ELR (cell line): ENCODE measurements at places on chromosomes 12 and 14.

DNA sequence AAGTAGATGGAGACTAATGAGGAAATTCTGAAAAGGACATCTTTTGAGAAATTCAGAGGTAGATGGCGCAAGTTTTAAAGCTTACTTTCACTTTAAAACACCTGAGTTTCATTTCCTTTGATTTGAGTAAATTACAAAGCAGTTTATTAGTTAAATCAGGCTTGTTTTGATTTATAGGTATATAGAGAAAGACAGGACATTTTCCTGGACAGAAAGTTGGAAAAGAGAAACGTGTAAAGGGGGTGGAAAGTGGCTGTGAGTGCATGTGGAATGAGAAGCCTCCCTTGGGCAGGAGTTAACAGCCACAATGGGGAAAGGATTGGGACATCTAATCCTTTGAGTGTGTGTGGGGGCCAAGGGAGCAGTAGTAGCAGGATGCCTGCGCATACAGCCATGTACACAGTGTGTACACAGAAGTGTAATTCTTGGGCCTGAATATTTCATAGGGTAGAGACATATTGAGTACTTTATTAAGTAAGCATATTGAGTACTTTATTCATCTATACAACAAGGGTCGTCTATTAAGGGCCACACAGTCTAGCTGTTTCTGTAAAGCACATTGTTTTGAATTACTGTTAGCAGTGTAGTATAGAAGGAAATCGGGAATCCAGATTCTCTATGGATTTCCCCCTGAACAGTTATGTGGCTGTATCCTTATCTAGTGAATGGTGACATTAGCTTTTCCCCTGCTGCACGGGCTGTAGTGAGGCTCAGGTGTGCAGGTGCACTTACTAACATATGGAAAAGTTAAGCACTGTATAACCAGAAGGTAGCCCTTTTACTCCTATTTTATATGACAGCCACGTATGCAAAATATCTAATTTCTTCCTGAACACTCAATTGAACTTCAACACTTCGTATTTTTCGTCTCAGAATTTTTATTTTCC, 19.1 kb downstream of the MARK3 start:
- DNase-seq = no peak

- DNase-seq = no peak
These were observed 4.1 kb downstream of the PHB2 start for GRCh38 chr12:6966351-6966750.

DNA sequence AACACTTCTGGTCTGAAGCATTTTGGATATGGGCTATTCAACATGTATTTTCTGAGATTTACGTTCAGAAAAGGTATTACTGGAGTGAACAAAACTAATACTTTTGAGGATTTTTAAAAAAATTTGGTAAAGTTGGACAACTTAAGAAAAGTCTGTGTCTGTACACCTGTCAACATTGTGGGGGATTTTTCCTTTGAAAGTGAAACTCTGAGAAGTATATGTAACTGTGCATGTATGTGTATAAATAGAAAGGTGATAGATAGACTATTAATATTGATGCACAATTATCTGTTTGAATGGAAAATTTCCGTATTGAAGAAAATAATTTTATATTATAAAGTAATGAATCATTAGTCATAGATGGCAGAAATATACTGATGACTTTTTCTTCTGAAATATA, 312.8 kb upstream of the MDGA2 start:
- no peak for DNase-seq

- DNase-seq = no peak
These were observed 96.7 kb upstream of the HSPB8 start for GRCh38 chr12:119082016-119082415.

GRCh38 chr14:82091097-82091496, 557.4 kb upstream of the SEL1L start:
- no peak for DNase-seq

DNA sequence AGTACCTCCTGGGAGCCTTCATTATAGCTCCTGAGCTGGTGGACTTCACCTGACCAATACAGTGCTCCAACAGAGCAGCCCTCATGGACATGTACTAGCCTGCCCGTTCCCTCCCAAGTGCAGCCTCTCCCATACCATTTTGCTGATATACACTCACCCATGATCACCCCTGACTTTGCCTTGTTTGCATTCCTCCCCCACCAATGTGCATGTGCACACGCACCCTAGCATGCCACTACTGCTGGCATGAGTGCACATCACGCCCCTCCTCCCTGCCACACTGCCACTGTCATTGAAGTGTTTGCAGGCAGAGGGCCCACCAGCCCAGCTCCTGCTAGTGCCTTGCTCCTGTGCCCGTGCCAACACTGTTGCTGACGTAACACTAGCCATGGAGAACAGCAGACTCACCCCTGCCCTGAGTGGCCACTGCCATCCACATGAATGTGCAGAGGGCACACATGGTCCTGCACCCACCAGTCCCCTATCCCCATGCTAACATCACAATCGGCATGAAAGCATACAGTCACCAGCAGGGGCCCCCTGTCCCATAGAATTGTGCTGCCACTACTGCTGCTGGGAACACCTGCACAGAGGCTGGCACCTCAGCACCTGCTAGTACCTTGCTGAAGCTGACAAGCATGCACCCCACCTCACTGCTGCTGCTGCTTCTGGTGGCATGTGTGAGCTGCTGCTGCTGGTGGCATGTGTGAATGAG, 110.3 kb downstream of the SINHCAF start:
- DNase-seq = no peak

GRCh38 chr14:90732139-90732538, 84.1 kb downstream of the TTC7B start:
- no peak for DNase-seq

DNA sequence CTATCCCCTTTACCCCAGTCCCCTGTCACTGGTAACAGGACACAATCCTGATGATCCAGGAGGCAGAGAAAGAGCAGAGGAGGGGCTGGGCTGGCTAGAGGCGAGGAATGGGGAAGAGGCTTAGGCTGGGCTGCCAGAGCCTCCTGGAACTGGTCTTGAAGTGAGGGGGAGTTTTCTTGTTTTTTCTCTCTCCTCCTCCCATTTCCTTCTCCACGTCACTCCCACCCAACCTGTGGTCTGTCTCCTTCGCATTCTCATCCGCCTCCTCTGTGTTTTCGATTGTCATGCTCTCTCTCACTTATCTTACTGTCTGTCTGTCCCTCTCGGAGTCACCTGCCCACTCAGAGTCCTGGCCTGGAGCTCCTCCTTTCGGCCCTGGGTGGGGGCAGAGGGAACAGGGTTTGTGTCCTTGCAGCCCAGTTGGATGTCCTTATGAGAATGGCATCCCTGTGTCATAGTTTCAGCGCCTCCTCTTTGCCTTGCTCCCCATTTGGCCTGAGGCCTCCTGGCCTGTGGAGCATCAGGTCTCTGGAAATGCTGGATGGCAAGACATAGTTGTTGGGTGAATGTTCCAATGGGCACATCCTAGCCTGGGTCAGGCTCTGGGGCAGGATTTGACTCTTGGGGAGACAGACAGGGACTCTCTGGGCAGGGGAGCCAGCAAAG, 3.4 kb upstream of the KRT80 start:
- DNase-seq = no peak

GRCh38 chr12:83343767-83344166, 657.1 kb downstream of the TMTC2 start:
- no peak for DNase-seq

DNA sequence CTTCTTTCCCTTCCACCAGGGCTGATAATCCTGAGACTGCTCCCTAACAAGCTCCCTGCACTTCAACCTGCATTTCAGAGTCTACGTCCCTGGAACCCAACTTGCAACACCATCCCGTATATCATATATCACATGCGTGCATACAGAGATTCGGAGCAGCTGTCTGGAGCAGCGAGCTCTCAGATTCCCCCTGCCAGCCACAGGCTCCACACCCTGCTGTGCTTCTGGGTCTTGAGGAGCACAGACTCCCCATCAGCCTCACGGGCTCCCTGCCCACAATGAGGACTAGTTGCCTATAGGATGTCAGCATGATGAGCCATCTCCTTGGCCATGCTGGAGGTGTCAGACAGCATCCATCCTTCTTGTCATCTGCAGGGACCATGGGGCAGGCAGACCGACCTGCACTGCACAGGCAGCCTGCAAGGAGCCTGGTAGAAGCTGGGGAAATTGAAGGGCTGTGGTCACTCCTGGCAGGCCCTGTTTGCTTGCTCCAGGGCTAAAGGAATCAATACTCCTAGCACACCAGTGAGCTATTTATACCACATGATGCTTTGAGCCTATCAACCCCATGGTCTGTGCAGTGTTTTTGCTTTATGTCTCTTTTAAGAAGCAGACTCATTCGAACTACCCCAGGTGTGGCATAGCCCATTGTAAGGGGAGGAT, 19.6 kb upstream of the HDAC7 start:
- DNase-seq = no peak

GRCh38 chr12:29317556-29318363, 63.2 kb downstream of the ERGIC2 start:
- DNase-seq = peak; percentile 55

DNA sequence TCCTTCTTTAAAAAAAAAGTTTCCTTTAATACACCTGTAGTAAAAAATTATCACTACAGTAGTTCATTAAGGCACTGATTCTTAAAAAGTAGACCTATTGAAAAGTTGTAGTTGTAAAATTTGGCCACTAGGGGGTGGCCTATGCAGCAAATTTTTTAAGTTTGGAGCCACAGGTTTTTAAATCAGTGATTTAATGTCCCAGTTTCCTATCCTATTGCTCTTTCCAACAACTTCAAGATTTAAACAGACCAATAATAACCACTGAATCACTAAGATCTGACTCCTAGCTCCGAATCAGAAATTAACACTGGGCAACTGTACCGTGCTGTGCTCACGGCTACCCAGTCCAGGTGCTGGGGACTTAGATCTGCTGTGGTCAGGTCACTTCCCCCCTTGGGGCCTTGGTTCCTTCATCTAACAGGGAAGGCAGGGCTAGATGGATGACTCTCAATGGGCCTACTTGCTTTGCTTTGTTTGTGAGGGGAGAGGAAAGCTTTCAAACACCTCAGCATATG, 279.3 kb downstream of the MED13L start:
- peak; percentile 69 for DNase-seq

GRCh38 chr12:28034271-28034670, 61.7 kb upstream of the PTHLH start:
- DNase-seq = peak; percentile 19

- DNase-seq = peak; percentile 35
These were observed 241.4 kb downstream of the BMP4 start for GRCh38 chr14:53715193-53715721.

DNA sequence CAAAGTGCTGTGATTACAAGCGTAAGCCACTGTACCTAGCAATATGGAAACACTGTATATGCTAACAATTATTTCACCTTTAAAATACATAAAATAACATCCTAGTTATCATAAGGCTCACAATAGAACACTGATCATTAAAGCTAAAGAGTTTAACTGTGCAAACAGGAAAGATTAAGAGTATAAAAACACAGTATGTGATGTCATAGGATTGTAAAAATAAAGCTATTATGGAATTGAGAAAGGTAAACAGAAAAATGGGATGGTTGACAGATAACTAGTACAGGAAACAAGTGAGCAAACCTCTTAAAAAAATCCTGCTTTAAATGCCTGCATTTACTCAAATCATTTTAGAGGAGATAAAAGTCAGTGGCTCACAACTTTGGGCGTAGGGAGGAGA, 10.8 kb upstream of the IPO8 start:
- no peak for DNase-seq

DNA sequence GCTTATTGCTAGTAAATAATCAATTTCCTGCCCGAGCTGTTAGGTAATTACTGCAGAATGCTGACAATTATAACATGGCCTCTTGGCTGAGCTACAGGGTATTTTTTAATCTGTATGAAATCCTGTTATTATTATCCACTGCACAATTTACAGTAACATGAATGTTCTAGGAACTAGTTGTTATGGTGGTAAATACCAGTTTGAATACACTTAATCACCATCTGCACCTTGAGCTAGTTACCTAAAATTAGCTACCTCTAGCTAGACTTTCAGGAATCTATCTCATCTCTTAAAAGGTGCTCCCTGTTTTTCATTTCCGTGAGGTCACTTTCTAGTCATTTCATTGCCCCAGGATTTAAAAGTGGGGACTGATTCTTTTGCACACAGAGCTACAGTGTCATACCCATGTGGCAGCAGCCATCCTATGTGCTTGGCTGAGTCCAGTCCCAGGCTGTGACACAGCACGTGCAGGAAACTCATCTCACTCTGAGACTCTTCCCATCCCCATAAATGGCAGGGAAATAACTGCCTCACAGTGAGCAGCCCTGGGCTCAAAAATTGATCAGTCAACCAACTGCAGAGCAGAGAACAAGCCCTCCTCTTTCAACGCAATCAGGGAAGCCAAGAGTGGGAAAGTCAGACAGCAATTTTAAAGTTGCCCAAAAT, 37.6 kb downstream of the DCP1B start:
- DNase-seq = no peak

GRCh38 chr14:90645842-90646443, 170.3 kb downstream of the TTC7B start:
- DNase-seq = peak; percentile 51

DNA sequence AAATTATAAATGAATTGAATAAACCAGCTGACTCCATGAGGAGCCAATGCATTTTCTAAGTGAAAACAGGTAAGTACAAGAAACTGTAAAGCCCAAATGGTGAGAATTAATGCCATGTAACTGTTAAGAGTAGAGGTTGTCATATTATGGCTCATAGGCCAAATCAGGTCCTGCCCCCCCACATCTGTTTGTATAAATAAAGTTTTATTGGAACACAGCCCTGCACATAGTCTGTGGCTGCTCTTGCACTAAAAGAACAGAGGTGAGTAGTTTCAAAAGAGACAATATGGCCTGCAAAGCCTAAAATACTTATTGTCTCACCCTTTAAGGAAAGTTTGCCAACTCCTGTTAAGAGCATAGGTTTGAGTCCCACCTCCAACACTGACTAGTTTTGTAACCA, 140.5 kb upstream of the SRRM4 start:
- DNase-seq = no peak

DNA sequence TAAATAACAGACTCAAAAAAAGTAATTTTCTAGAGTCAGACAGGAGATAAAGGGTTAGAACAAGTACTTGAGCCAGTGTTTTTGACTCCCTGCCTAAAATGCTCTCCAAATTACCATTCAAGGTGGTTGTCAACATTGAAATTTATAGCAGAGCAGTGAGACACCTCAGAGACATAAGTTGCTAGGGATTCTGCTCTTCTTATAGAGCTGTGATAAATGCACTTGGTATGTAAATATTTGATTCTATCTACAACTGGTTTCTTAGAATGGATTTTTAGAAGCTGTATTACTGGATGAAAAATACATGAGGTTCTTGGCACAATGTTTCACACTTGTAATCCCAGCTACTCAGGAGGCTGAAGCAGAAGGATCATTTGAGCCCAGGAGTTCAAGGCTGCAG, 83.9 kb upstream of the OSBPL8 start:
- peak; percentile 67 for DNase-seq

DNA sequence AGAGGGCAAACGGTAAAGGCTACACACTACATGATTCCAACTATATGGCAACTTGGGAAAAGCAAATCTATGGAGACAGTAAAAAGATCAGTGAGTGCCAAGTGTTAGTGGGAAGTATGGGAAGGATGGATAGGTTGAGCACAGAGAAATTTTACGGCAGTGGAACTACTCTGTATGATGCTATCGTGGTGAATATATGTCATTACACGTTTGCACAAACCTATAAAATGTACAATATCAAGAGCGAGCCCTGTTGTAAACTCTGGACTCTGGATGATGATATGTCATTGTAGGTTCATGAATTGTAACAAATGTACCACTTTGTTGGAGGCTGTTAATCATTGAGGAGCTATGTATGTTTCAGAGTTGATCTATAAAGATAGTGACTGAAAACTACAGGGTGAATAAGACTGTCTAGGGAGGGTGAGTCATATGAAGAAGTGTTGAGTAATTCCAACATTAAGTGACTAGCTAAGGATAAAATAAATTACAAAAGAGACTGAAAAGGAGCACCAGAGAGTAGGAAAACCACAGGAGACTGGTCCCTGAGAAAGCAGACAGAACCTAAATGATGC, 349.2 kb upstream of the LMO3 start:
- DNase-seq = peak; percentile 86
